ENCODE measurements at places on chromosomes 4 and X.

DNA sequence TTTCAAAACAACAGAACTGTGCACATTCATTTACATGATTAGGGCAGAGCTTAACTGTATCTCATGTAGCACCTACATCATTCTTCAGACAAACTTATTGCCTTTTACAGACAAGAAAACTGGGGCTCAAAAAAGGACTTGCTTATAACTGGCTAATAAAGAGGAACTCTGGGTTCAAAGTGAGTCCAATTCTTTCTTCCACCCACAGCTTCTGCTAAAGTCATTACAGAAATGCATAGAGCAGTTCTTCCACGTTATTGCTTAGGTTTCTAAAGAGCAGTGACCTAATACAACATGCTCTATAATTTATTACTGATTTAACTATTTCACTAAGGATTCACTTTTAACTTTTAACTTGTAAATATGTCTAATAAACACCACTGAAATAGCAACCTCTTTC, 60.6 kb downstream of the ELOVL6 start:
- no peak for DNase-seq

GRCh38 chrX:23935106-23935505, 27.3 kb downstream of the CXorf58 start:
- no peak for DNase-seq

- DNase-seq, result no peak
These were observed 459.7 kb downstream of the GRXCR1 start for GRCh38 chr4:43351970-43352806.

- no peak for DNase-seq
These were observed 202.5 kb upstream of the MAB21L2 start for GRCh38 chr4:150379454-150379853.

- no peak for DNase-seq
These were observed 130.8 kb downstream of the PAPSS1 start for GRCh38 chr4:107589269-107589668.

GRCh38 chr4:40502934-40503333, 126.7 kb downstream of the RBM47 start:
- DNase-seq, result peak; percentile 20

- no peak for DNase-seq
These were observed 558.5 kb downstream of the IL15 start for GRCh38 chr4:142194905-142195304.

- DNase-seq, result peak; percentile 19
These were observed 66.3 kb downstream of the TSPAN7 start for GRCh38 chrX:38627683-38628082.

DNA sequence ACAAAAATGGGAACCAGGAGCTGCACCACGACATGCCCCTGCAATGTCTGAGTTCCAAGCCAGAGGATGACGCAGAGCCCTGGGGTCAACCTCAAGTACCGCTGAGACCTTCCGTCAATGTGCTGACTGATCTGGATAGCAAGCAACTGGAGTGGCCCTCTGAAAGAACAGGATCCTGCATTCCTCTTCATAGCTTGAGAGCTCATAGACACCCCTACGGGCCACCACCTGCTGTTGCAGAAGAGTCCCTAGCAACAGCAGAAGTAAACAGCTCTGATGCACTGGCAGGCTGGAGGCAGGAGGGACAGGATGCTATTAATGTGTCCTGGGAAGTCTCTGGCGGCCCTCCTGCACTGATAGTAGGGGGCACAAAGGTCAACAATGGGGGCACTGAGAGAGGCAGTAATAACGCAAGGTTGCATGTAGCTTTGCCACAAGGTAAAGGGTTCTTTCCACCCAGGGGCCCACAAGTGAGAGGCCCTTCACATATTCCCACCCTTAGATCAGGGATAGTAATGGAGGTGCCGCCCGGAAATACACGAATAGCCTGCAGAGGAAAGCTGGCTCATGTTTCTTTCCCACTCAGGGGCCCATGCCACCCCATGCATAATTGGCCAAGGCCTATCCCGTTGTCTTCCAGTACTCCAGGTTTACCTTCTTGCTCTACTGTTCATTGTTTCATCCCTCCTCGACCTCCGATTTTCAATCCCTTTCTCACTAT, 1.3 kb downstream of the PRR32 start:
- DNase-seq, result no peak

- no peak for DNase-seq
These were observed 175.9 kb downstream of the FBXW7 start for GRCh38 chr4:152360045-152360410.

Measured in CD4-positive, alpha-beta T cell treated with Interleukin-17A for 4 hours (primary cell).